COR-L47 (cell line): ENCODE measurements at places on chromosomes 16 and 17.

DNA sequence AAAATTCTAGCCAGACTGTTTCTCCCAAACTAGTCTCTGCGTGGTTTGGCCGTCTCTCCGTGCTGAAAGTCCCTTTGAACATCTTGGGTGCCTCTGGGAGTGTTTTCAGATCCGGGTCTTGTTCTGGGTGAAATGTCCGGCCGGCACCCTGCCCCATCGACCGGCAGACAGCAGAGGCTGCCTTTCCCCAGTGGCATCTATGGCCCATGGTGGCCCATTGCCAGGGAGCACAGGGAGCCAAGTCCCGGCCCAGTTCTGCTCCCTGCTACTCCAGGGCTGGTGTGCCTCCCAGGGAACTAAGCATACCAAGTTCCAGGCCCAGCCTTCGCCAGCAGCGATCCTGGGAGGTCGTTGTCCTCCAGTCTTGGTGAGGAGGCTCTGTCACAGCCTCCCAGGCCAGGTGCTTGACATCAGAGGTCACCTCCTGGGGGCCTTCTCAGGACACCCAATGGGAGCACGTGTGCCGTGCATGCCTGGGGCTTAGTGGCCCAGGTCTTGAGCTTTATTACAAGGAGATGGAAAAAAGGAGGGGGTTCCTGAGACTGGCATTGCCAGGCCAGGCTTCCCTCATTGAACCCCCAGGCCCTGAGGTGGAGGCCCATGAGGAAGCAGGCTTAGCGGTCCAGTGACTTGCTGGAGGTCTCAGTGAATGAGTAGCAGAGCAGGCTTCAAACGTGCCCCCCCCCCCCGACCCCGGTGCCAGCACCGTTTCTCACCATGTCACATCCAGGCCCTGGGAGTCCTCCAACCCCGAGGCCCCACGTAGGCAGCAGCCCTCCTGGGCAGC is 54.0 kb downstream of the PGS1 start:
- no peak for DNase-seq

DNA sequence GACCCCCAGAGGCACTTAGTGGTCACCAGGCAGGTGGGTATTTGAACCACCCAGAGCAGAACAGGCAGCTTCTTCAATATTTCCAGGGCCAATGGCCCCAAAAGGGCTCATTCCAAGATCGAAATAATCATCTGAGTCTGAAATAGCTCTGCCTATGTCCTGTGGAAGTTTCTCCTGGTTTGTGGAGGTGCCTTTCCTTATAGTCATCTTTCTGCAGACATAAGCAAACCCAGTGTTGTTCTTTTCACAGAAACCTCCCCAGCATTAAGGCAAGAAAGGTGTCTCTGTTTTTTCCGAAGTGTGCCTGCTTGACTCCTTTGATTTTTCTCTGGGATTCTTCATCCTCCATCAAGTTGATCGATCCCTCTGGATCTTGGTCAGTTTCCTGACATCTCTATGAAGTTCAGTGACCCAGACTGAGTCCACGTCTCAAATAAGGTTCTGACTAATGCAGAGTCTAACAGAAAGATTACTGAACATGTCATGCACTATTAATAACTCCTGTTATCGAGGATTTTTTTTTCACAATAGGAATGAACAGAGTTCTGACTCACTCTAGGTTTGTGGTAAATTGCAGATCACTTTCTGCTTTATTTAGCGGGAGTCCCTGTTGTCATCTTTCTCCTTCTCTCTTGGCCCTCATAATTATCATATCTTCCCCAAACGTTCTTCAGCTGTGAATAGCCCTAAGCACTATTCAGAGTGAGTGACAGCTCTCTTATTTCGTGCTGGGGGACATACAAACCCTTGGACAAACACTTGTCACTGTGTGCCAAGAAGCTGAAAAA is 1.5 kb downstream of the LRRC3C start:
- no peak for DNase-seq

DNA sequence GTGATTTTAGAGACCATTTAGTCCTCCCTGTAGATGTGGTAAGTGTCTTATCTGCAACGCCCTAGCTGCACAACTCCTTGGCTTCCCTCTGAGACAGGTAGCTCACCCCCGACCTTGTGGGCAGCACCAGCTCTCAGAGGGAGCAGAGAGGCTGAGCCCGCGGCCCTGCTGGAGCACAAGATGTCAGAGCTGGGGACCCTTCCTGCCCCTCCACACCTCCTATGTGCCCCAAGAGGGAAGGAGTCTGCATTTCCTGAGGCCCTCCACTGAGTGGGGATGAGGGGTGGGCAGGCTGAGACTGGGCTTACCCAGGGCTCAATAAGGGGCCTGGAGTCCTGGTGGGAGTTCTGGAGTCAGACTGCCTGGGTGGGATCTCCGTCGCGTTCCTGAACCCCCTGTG is 12.2 kb upstream of the ADGRG1 start:
- DNase-seq = no peak

DNA sequence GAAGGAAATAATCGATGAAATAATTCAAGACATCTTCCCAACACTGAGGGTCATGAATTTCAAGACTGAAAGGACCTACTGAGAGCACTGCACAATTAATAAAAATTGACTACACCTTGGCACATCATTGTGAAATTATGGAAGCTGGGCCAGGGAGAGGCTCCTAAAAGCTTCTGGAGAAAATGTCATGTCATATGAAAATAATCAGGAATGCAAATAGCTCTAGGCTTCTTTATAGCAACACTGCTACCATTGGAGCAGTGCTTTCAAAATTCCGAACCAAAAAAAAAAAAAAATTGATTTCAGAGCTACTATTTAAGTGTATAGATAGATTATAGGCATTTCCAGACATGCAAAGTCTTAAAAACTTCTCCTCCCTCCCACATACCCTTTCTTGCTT is 6.4 kb upstream of the ALOX15B start:
- no peak for DNase-seq

DNA sequence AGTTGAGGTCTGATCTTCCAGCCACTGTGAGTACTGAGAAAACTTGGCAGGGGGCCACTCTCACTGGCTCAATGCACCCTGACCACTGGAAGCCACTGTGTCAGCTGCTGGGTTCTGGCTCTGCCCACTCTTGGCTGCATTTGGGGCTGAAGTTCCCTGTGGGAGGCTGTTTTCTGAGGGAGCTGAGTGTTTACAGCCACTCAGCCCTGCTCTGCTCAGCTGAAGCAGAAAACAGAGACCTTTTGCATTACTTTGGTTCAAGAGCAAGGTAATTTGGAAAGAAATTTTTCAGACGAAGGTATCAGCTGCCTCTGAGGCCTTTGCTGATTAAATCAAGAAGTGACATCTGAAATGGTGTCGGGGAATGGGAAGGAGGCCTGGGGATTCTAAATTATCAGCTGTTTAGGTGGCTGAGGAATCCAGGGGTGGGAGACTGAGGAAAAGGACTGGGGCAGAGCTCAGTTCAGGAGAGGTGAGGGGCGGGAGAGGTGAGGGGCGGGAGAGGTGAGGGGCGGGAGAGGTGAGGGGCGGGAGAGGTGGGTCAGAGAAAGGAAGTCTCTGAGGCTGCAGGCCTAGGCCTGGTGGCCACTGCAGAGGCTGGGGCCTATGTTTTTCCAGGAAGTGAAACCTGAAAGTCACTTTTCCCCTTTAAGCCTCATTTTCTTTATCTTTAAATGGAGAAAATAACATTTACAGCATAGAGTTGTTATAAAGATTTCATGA is at the start of gene ACSM5:
Gene ACSM5 (plus strand): TSS at position 137 of the 723 bp plus-strand sequence. CDS start 1,951 bp downstream, outside the sequence.
- DNase-seq = no peak

GRCh38 chr17:1650731-1651558 is 1.3 kb upstream of the RILP start:
- DNase-seq = no peak

DNA sequence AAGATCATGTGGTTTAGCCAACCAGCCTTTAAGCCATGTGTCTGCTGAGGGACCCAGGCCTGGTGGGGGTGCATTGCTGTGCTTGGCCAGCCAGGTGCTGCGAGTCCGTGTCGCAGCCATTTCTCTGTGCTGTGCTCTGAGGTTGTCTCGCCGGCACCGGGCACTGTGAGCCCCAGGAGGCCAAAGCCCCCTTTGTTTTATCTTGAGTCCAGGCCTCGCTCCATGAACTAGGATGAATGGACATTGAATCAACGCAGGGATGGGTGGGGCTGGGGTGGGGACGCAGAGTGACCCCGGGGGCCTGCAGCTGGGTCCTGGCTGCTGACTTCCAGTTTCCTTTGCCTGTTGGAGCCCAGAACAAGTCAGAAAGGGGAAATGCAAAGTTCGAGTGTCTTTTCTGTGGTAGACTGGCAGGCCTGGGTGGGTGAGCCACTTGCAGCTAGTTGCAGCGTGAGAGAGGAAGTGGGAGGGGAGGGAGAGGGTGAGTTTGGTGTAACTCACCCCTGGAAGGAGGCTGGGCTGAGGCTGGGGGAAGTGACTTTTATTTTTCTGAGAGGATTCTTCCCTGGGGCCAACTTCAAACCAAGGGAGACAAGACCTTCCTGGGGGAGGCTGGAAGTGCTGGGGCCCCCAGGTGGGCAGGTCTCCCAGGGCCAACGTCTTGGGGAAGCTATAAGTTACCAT is 324.7 kb downstream of the SEC14L1 start:
- DNase-seq = no peak

DNA sequence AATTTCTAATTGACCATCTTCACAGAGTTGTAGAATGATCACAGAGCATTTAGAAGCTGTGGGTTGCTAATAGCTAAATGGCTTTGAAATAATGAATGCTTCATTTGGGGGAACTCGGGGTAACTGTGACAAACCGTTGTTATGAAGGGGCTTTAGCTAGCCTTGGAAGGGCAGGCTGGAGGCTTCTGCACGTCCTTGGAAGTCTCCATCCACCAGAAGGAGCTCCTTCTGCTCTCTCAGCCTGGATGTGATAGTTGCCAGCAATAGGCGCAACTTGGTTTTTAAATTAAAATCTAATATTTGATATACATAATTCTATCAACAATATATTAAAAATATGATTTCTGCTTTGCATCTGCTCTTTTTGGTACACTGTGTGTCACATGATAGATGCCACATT is 200.5 kb downstream of the RPTOR start:
- no peak for DNase-seq

DNA sequence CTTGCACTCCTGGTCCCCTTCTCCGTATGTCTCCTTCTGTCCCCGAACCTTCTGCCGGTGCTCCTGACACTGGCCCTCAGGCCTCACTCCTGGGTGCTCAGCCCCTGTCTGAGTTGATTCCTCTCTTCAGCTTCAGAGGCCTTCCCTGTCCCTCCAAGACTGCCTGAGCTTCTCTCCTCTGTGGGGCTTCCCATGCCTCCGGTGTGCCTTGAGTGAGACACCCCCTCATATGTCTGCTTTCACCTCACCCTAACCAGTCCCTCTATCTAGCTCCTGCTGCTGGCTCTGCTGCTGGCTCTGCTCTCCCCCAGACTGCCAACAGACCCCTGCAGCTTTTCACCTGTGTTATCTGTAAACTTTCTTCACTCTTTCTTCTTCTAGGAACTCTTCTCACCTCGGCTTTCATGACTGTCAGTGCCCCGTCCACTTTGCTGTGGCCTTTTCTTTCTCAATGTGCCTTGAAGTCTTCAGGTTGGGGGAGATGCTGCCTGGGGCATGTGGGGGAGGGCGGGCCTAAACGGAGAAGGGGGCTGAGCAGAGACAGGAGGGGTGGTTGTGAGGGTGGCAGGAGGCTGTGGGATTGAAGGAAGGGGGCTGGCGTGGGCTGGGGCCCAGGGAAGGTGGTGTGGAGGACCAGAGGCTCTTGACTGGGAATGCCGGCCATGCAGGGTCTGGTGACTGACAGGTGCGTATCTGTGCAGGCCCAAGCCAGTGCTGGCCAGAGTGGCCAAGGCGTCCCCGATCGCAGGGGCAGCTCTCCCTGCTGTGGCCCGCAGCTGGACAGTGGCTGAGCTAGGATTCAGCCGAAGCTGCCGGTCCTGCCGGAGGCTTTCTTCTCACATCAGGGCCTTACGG is 81.3 kb downstream of the METRNL start:
- DNase-seq = no peak

GRCh38 chr16:1929105-1929504 is 10.9 kb upstream of the HS3ST6 start:
- no peak for DNase-seq

DNA sequence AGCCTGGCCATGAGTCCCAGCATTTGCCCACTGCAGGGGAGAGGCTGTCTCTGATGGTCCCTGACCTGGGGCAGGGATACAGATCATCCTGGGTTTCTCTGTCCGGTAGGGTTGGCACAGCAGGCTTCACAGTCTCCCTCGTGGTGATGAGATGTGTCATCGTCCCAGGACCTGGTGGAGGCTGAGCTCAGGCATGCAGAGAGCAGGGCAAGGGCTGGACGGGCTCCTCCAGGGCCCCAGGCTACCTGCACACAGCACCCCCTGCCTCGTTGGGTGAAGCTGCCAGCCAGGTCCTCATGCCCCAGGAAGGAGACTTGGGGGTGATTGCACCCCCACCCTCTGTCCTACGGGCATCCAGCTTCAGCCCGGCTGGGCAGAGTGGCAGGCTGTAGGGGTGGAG is 155.8 kb upstream of the GSE1 start:
- no peak for DNase-seq

DNA sequence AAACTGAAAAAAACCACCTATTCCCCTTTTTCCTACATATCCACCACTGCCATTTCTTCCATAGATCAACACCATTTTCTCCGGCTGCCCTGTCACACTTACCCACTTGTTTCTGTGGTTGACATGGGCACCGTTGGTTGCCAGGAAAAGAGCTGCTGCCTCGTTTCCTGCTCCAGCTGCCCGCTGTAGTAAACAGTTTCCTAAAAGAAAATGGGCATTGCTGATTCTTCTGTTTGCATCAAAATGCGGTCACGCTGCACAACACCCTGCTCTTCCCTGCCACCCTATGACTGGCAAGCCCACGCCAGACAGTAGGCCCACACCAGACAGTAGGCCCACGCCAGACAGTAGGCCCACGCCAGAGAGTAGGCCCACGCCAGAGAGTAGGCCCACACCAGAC is 46.3 kb downstream of the CYB5D2 start:
- DNase-seq = no peak

DNA sequence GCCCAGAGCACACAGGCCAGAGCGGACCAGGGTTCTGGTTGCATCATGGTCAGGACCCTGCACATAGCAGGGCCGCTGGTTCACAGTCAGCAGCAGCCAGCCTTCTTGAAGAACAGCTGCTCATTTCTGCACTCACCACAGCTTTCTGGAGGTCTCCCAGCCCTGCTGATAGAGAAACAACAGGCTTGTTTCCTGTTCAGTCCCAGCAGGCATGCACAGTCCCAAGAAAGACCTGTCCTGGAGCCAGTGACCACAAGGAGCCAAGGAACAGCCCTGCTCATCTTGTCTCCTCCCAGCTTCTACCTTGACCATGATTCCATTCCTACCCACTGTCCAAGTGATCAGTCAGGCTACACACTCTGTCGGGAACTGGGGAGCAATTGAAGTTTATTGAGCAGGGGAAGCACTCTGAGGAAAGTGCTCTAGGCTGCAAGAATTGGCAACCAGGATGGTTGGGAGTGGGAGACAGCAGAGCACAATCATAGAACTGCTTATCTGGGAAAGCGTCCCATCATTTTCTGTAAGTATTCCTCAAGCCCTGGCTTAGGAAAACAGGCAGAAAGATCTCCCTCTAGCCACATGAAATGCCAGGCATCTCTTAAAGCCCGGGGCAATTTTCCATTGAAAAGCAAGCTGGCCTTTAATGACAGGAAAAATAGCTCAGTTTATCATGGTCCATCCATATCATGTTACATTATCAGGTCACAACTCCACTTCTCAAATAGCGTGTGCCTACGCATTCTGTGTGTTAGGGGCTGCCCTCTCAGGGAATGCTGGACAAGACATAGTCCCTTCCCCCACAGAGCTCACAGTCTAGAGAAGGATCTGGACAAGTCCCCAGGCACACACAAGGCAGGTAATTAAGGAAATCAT is 155.4 kb upstream of the FOXF1 start:
- DNase-seq = no peak
